ENCODE measurements at places on chromosomes 12 and 14.

DNA sequence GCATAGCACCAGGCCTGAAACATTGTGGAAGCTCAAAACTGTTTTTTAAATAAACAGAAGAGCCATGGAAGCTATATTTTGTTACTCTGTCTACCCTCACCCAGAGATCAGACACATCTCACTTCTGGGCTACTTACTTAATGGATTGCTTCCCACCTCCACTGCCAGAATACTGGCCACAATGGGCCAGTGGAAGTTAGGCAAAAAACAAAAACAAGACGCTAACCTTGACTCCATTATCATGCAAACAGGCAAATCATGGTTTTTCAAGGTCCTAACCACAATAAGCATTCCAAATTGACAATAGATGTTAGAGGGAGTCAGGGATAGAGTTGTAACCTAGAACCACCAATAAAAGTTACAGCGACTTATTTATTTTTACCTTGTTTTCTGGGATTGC, 52.7 kb upstream of the PTCSC3 start:
- DNase-seq, result no peak

DNA sequence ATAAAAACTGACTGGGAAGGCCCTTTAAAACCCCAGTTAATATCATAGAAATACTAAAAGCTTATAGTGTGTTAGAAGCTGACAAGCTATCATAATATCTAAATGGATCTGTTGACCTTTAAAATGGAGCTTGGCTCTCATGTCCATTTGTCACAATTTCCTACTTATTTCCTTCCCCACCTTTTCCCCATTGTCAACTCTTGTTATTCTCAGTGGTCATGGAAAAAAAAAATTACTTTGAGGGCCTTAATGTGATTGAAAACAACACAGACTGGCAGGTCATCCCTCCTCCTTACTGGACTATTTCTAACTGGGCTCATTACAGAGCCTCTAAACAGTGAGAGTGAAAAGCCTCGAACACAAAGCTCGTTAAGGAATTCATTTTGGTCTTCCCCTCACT, 13.7 kb upstream of the WNK1 start:
- no peak for DNase-seq

GRCh38 chr14:100031506-100032281, 33.5 kb upstream of the EVL start:
- no peak for DNase-seq

- DNase-seq, result no peak
Measured at GRCh38 chr12:64010069-64010686, 165.7 kb downstream of the SRGAP1 start.

DNA sequence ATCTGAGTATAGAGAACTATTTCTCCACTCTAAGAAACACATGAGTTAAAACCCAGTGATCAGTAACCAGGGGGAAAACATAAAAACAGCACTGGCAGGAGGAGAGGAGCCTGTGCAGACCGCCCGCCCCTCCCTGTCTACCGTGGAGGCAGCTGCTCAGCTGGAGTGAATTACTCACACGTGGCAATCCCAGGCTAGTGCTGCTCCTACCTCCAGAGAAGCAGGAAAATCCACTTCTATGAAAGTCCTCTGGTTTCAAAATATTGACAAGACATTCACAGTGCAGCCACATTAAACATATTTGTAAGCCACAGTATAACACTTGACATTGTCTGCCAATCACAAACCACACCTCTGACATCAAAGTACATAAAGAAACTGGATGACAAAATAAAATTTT, 16.7 kb downstream of the TMEM132D start:
- DNase-seq, result peak; percentile 93

DNA sequence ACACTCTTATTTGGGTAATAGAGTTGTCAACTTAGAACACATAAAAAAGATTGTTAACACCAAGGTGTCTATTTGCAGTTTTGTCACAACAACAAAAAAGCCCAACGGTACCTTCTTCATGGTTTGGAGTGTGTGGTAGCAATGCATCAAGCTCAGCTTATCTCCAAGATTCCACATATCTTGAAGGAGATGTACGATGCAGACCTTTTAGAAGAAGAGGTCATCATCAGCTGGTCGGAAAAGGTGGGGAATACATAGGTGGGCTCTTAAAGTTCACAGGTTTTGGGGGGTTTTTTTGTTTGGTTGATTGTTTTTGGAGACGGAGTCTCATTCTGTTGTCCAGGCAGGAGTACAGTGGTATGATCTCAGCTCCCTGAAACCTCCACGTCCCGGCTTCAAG, 5.5 kb downstream of the EIF5 start:
- DNase-seq, result no peak

DNA sequence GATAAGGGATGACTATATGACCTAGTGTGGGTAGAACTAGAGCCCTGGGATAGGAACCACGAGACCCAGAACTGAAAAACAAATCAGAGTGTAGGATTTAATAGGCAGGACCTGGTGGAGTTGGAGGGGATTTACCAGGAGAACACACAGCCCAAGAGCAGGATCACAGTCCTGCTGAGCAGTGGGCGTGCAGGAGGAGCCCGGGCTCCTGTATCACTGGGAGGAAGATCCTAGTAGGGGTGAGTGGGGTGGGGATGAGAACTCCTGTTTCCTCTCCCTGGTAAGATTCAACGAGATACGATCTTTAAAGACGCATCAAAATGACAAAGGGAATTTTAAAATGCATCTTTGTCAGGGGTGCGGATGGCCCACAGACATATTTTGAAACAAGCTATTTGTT, 220.1 kb downstream of the GALC start:
- DNase-seq, result no peak
